ENCODE measurements at places on chromosomes 7 and 10.
A peak's percentile ranks its signal among the peaks of the same experiment; 100 is the strongest.

DNA sequence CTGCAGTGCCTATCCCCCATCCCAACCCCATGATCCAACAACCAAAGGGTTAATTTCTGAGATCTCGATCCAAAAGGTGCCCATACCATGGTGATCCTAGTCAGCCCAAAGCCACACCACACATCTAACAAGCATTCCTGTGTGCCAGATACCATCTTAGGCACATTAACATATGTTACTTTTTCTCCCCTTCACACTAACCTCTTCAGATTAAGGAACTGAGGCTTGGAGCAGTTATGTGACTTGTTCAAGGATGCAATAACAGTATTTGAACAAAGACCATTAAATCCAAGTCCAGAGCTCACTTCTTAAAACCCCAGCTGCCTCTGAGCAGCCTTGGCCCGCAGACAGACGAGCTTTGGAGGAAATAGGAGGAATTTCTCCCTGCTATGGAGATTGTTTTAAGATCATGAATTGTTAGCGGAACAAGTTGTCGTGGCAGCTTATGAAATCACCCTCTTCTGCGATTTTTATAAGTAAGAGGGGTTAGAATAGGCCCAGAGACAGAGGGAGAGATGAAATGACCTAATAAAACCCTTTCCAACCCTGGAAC lies 327.2 kb downstream of the KCNMA1 start:
- DNase-seq: no peak

DNA sequence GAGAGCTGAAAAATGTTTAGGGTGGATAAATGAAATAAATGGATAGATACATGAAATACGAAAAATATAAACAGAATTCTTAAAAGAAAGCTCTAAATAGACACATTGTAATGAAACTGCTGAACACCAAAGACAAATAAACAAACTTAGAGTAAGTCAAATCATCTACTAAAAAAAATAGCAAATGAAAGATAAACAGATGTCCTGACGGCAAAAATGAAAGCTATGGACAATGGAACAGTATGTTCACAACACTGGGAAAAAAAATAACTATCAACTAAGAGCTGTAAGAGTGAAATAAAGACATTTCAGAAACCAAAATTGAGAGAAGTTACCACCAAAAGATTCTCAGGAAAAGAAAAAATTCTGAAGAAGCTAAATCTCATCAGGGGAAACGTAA lies 106.1 kb downstream of the SGMS1 start:
- DNase-seq: no peak

GRCh38 chr10:95467162-95467599 lies 94.0 kb downstream of the SORBS1 start:
- no peak for DNase-seq

DNA sequence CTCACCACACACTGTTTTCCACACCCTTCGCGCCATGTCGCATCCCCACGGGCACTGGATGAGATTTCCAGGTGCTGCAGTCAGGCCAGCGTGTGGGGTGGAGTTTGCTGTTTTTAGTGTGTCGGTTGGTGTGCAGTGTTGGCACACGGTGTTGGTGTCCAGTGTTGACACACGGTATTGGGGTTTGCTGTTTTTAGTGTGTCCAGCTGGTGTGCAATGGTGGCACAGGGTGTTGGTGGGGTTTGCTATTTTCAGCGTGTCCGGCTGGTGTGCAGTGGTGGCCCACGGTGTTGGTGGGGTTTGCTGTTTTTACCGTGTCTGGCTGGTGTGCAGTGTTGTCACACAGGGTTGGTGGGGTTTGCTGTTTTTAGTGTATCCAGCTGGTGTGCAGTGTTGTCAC lies 20.1 kb upstream of the PRKAR1B start:
- DNase-seq: no peak

GRCh38 chr10:93406364-93407145 lies 75.6 kb downstream of the MYOF start:
- DNase-seq: no peak

GRCh38 chr7:17021205-17021604 lies 139.4 kb upstream of the AGR3 start:
- DNase-seq: no peak

DNA sequence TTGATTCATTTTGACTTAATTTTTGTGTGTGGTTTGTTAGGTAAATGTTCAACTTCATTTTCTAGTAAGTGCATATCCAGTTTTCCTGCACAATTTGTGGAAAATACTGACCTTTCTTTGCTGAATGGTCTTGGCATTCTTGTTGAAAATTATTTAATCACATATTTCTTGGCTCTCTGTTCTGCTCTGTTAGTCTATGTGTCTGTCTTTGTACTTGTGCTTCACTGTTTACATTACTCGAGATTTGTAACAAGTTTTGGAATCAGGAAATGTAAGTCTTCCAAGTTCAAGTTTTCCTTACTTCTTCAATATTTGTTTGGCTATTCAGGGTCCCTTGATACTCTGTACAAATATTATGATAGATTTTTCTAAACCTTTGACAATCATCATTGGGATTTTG lies 838.2 kb upstream of the POM121L12 start:
- no peak for DNase-seq

GRCh38 chr7:131052285-131052904 lies 275.3 kb upstream of the MKLN1 start:
- DNase-seq: no peak

- DNase-seq: no peak
Measured at GRCh38 chr7:131797841-131798240, 241.4 kb upstream of the PODXL start.

- DNase-seq: no peak
Measured at GRCh38 chr7:150567871-150568301, 696 bp downstream of the GIMAP4 start.

DNA sequence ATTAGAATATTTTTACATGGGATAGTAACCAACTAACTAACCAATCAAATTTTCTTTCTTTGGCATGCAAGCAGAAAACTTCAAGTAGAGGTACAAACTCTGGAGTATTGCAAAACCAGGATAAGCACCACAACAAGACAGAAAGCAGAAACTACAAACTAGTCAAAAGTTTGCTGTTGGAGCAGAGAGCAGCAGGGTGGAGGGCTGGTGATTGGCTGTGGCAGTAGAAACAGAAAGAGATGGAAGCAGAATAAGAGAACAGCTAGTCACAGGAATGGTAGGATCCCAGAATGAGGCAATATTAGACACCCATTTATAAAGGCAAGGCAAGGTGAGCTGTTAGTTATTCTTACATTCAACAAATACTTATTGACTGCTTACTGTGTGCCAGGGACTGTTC lies 6.8 kb upstream of the MACC1 start:
- no peak for DNase-seq

DNA sequence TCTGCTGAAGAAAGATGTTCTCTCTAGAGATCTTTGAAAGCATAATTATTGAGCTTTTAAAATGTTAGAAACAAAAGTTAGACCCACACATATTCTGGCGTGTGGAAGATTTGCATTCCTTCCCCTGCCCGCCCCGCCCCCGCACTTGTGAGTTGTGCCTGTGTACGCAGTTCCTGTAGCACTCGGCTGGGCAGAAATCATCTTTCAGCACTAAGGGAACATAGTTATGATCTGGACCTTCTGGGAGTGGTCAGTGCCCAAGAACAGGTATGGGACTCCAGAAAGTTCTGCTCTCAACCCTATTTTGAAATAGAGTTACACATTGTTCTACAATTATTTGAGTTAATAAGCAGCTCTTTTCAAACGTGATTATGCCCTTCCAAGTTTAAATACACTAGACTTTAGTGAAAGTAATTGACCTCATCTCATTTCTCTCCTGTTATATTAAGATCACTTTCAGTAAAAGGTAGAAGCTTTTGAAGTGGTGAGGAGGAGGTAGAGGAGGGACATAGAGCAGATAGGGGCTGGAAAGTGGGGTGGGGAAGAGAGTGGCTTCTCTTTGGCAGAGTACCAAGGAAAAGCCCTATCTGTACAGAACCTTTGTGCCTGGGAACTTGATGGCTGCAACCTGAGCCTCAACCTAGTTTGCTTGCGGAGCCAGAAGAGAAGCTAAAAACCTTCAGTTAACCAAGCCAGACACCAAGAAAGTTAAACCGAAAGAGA lies 5.7 kb downstream of the BLVRA start:
- DNase-seq: peak; percentile 18

DNA sequence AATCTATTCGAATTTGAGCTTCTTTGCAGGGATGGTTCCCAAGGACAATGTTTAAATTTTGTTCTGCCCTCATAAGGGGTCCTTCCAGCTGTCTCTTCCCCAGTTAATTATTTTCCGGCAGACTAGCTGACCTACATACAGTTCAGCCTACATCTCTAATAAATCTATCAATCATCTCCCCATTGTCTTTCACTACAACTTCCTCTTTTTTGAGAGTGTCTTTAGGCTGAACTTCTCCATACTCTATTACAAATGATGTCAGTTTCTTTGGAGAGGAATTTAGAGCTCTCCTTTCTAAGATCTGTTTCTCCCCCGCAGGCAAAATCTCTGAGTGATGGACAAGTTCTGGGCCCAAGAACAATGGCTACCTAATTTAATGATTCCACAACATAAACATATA lies 122.2 kb downstream of the PCLO start:
- no peak for DNase-seq
